ENCODE measurements at places on chromosomes 6 and 20.

- DNase-seq: no peak
Measured at GRCh38 chr20:35837577-35838195, 65.9 kb downstream of the PHF20 start.

DNA sequence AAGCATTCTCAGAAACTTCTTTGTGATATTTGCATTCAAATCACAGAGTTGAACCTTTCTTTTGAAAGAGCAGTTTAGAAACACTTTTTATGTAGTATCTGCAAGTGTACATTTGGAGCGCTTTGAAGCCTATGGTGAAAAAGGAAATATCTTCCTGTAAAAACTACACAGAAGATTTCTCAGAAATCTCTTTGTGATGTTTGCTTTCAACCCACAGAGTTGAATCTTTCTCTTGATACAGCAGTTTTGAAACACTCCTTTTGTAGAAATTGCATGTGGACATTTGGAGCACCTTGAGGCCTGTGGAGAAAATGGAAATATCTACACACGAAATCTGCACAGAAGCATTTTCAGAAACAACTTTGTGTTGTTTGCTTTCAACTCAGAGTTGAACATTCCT, 612.3 kb upstream of the ZNF337 start:
- no peak for DNase-seq

DNA sequence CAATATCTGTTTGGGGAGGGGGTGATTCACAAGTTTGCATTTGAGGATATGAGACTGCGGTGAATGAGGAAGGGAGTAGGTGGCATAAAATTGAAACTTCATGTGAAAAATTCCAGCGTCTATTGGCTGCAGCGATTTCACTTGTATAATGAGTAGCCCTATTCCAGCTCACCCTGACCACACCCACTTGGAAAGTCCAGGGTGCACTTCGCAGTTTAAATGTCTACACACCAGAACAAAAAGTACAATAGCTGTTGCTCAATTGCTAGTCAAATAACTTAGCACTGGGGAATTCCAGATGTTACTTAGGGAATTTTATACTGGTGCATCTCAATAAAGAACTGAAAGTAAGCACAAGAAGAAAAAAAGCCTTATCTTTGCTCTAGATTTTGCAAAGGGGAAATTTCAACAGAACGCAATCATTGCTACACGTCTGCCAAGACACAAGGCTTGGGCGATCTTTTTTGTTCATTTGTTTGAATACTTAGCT, 6.3 kb downstream of the TNFAIP3 start:
- DNase-seq: no peak

GRCh38 chr6:42426191-42426590, 25.5 kb downstream of the TRERF1 start:
- no peak for DNase-seq

- DNase-seq: peak; percentile 68
Measured at GRCh38 chr20:17849901-17850683, 118.5 kb downstream of the SNX5 start.

DNA sequence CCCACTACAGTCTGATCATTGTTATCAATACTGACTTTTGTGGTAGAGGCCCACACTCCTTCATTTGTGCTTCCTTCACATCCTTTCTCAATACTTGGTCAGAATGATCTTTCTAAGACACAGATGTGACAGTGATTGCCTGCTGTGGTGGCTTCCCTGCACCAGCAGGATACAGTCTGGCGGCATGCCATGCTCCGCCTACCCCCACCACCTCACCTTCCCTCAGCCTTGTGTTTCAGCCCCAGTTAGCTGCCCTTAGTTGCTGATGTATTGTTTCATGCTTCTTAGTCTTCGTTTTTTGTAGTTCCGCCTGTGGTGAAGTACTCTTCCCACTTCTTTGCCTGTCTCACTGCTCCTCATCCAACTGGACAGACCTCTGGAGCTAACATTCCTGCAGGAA, 10.9 kb downstream of the LRRC1 start:
- DNase-seq: no peak

DNA sequence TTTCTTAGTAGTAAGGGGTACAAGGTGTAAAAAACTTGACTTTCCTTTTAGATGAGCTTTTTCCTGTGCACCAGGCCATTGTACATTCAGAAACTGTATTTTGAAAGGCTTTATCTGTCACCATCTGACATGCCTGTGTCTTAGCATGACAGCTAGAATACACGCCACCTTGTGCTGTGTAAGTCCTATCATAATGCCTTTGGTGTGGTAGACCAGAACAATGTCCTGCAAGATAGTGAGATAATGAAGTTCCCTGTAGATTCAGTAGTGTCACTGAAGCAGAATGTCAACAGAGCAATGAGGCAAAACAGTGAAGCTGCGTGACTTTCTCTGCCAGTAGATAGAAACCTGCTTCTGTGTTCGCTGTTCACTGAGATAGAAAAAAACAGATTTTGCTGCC, 105.8 kb downstream of the JAG1 start:
- no peak for DNase-seq

DNA sequence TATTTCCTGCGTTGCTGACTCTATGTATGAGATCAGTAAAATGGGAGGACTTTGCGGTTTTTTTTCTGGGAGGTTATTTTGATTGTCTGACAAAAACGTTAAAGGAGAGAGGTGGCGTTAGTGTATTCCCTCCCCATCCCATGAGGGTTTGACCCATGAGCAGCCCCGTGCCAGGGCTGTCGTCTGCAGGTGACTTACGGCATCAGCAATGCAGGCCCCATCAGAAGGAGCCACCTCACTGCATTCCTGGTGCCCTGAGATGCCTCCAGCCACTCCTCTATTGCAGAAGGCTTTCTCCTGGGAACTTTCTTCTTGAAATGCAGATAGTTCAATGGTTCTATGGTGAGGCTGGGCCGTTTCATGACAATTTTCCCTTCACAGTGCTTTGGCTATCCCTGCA, 149.3 kb downstream of the TTLL2 start:
- DNase-seq: no peak

DNA sequence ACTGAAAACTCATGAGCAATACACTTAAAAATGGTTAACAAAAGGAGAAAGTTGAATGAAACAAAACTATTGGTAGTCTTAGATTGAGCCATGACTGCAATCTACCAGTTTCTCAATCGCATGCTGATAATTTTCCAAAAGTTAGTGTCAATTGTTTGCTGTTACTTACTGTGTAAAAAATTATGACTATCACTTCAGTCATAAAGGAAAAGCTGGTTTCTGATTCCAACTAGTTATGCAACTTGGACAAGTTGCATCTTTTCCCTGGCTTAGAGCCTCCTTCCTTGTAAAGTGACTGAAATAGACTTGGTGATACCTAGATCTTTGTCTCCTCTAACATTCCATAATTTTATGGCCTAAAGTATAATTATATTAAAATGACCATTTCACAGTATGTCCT, 88.3 kb upstream of the PAK5 start:
- DNase-seq: no peak

DNA sequence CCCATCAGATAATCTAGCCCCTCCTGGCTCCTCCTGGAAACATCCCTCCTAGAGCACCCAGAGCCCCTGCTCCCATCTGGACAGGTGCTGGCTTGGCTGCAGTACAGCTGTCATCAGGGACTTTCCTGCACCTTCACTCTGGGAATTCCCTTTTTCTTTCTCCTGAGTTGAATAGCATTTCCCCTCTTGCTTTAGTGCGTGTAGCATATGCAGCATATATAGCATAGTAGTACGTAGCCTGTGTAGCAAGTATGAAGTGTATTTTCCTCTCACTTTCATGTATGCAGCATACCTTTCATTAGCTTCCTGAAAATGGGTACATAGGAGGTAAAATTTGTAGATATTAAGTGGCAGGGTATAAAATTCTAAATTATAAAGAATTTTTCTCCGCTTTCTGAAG, 352.9 kb downstream of the ESR1 start:
- no peak for DNase-seq

GRCh38 chr6:138787138-138787537, 8.7 kb upstream of the ECT2L start:
- no peak for DNase-seq

DNA sequence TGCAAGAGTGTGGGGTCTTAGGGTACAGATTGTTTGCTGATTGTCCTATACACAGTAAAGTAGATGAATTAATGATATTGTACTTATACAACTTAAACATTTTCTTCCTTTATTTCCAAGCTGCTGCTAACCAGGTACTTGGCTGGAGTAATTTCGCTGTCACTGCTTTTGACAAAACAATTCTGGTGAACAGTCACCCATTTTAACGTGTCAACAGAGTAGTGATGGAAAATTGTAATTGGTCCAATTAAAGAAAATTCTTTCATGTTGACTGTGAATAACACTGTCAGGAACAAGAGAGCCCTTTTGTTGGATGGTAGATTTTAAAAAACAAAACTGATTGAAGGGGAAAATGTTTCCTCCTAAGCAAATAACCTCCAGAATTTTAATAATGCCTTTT, 26.4 kb upstream of the MROH8 start:
- no peak for DNase-seq

DNA sequence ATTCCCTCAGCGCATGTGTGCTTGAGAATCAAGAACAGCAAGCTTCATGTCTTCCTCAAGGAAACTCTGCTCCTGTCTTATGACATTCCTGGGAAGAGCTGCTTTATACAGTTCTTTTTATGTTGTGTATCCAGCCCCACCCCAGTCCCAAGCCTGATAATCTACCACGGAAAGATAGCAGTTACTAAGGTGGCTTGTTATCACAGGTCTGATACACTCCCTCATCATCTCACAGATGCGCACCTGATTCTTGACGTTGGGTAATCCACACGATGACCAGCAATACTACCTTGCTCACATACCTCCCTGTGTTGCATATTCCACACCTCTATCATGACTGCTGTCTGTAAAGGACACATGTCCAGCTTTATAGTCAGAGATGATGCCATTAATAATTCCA, 3.2 kb downstream of the NHLRC1 start:
- no peak for DNase-seq

GRCh38 chr6:120395784-120396183, 938.5 kb downstream of the TBC1D32 start:
- DNase-seq: no peak

DNA sequence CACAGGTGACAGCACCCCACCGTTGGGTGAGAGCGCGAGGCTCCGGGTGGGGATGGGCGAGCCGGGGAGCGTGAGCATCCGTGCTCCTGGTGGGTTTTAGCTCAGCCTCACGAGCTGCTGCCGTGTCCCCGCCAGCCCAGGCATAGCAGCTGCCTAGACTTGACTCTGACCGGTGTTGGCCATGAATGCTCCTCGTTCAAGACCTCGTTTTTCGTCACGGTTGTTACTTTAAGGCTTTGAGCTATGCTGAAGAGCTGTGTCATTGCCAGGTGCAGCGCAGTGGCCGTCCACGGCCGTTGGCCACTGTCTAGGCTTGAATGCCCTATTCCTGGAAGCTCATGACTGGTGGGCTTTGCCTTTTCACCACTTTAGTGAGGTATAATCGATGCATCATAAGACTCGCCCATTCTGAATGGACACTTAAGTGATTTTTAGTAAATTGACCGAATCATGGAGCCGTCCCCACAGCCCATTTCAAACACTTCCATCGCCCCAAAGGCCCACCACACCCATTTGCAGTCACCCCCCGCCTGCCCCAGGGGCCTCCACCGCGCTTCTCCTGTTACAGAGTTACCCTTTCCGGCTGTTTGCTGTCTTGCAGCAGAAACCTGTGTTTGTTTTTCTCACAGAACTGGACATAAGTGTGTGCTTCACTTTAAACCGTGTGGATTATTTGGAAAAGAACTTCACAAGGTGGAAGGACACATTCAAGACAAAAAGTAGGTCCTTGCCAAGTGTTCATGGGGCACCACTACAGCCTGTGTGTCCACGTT, 21.4 kb upstream of the ADRM1 start:
- DNase-seq: no peak

DNA sequence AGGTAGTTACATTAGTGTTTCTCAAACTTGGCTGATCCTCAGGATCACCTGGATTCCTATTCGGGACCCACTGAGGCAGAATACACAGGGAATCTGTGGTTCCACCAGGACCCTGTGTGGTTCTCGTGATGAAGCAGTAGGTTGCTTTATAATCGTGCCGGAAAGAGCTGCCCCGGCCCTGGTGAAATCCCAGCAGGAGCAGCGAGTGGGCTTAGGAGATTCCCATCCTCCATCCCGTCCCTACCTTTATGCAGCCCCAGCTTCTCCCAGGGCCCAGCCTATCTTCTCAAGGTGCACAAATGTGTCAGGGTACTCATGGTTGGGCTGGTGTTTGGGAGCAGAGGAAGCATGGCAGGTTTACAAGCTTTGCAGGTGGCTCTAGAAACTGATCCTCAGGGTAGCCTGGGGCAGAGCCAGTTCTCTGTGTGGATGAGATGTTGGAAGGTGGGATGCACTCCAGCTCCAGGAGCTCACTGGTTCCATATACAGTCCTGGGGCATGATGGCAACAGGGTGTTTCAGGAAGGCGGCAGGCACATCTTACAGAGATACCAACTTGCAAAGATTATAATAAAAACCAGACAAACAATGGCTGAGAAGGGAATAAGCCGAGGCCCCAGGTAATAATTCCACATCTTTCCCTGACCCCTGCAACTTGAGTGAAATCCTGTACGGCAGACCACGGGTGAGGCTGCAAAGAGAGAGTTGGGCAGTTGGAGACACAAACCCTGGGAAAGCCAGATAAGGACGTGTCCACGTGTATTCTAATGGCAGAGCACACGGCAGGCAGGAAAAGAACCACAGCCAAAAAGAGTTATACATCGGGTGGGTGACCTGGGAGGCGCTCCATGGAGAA, 5.9 kb downstream of the SLC22A1 start:
- no peak for DNase-seq

DNA sequence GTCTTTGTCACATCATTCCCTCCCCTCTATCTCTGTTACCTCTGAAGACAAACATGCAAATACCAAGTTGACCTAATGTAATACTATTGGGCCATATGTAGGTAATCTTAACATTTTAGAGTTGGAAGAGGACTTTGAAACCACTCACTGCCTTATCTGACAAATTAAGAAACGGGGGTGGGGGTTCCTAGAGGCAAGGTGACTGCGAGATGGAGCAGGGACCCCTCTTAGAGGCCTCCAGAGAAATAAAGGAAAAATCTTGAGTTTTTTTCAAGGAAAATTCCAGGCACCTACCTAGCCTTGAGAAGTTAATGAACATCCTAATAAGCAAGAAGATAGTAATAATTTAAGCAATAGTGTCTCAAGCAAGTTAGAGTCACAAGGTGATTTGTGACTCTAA, 270.8 kb downstream of the CD83 start:
- no peak for DNase-seq

- no peak for DNase-seq
Measured at GRCh38 chr6:137311940-137312339, 92.8 kb upstream of the IFNGR1 start.

GRCh38 chr6:142355520-142356174, 53.8 kb downstream of the ADGRG6 start:
- DNase-seq: no peak

GRCh38 chr6:2790588-2791449, 25.6 kb downstream of the WRNIP1 start:
- DNase-seq: peak; percentile 37

- no peak for DNase-seq
Measured at GRCh38 chr6:43076464-43077332, 584 bp downstream of the PTK7 start.

Measured in DMS 273 treated with DMSO at 0.1 percent for 48 hours (cell line).